Activated effector memory CD4-positive, alpha-beta T cell treated with Interleukin-2 at 50 U/mL for 16 hours (primary cell): ENCODE measurements at places on chromosomes 11 and 22.

DNA sequence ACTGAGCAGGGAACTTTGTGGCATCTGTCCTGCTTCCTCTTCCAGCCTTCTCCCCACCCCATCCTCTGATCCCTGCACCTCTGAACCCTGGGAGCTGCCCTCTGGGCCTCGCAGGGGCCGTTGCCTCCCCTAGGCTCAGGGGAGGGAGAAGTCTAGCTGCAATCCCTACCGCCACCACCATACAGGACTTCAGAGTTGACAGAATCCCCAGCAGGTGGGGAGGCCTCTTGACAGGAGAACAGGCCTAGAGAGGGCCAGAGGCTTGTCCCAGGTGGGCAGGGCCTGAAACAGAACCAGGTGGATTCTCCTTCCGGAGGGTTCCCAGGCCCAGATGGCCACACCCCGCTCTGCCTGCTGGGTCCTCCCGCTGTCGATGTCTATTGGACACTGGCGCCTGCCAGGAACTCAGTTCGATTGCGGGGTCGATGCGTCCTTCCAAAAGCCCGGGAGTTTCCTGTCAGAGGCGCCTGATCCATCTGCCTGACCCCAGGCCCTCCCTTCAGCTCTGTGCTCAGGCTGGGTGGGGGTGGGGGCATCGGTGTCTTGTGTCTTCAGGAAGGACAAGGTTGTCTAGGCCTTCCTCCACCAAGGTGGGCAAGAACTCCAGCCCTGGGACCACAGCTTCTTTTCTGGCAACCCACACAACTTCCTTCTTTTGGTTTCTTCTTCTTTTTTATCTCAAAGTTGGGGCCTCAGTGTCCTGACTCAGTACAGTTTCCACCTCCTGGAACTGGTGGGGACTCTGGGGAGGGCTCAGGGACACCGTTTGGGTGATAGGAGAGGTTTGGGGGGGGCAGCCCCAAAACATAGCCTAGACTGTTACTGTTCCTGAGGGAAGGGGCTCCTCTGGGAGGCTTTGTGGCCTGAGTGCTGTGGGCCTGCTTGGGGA lies 6.4 kb downstream of the STARD10 start:
- no peak for DNase-seq

DNA sequence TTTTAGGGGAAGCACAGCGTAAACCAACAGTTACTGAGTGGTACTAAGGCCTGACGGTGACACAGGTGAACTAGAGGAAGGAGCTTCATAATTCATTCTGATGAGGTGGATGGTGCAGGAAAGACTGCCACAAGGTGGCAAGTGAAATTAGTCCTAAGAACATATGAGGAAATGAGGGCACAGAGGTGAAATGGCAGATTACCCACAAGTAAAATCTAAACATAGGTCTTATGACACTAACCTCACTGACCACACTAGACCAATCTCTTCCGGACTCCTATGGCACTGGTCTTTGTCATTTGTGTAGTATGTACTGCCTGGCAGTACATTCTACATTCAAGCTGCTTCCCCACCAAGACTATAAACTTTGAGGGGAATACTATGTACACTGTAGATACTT lies 20.2 kb downstream of the GAB2 start:
- DNase-seq, result no peak

DNA sequence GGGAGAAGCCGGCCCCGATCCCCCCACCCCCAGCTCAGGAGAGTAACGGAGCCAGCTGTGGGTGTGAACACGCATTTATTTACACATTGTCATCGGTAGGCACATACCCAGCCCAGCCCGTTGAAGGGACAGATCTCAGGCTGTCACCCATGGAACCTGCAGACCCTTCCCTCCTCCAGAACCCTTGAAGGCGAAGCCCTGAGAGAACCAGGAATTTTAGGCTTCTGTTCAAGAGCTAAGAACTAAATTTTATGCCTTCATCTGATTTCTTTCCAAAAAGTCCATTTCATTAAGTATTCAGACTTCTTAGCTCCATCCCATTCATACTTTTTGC lies 379 bp upstream of the BRMS1 start:
- DNase-seq, result no peak

- DNase-seq, result no peak
Measured at GRCh38 chr22:20058989-20059770, 20.9 kb upstream of the DGCR8 start.

DNA sequence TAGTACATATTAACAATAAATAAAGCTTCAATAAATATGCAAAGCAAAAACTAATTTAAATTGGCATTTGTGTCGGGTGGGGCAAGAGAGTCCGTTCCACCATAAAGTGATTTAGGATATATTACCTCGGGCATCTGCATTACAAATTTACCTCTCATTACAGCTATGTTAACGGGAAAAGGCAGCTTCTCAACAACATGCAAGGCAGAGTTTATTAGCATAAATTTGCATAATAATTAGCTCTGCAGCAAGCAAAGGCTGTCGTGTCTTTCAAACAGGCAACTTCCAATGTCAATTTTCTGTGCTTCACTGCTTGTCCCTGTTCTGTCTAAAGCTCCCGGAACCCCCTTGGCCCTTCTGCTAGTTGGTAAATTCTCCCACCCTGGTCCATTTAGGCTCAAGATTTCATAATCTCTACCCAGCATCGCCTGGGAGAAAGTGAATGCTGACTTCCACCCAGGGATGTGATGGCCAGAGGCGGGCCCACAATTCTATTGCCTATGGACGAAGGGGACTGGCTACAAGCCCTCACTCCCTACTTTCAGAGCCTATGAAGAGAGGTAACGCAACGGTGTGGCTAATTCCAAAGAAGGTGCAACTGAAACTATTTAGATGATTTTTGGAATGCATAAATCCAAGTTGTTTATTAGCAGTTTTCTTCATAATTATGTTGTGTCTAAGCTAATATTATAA lies 462.1 kb downstream of the OPCML start:
- no peak for DNase-seq

- DNase-seq, result no peak
Measured at GRCh38 chr11:119990309-119991021, 147.4 kb downstream of the TRIM29 start.

GRCh38 chr11:91495837-91496236 lies 728.8 kb upstream of the FAT3 start:
- no peak for DNase-seq
